ENCODE measurements at places on chromosomes 16 and 17. TPM values are rescaled to one million over a fixed set of nuclear protein-coding genes. Genes with fewer than 3 reads are reported as not detected.
A peak's percentile ranks its signal among the peaks of the same experiment; 100 is the strongest.

- no peaks in the 10 kb centered on the region for H3K4me1 ChIP-seq
- no peak overlapping the region for H3K27ac ChIP-seq
- no peak overlapping the region for H3K4me3 ChIP-seq
- no peaks in the 10 kb centered on the region for H3K36me3 ChIP-seq
- DNase-seq = no peak
- H3K27me3 ChIP-seq = no peaks in the 10 kb centered on the region
Measured at GRCh38 chr16:79293836-79294460, 306.6 kb downstream of the MAF start.

DNA sequence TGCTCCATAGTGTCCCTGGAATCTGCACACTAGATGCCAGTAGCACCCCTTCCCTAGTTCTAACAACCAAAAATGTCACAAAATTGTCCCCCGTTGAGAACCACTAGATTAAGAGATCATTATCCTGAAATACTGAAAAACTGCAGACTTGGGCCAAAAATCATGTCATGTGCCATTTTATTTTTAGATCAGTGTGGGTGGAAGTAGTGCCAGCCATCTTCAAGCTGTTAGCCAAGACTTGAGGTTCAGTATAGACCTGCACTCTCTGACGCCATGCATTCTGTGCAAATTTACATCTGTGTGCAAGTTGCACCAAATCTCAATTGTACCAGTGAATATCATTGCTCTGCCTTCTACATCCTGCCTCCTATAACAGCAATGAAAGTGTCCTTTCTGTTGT, 31.5 kb upstream of the NOL11 start:
- H3K4me1 ChIP-seq = no peaks in the 10 kb centered on the region
- no peak for DNase-seq
- H3K27ac ChIP-seq = no peak overlapping the region
- H3K36me3 ChIP-seq = no peaks in the 10 kb centered on the region
- H3K4me3 ChIP-seq = no peak overlapping the region

The TBC1D3C gene
- total RNA-seq = not detected

- no peak overlapping the region for H3K27ac ChIP-seq
- no peak for DNase-seq
- no peak overlapping the region for H3K4me3 ChIP-seq
- peaks cover 11% of the 10 kb centered on the region for H3K4me1 ChIP-seq
- no peaks in the 10 kb centered on the region for H3K36me3 ChIP-seq
Measured at GRCh38 chr17:50632637-50633036, 2.0 kb upstream of the ABCC3 start.

DNA sequence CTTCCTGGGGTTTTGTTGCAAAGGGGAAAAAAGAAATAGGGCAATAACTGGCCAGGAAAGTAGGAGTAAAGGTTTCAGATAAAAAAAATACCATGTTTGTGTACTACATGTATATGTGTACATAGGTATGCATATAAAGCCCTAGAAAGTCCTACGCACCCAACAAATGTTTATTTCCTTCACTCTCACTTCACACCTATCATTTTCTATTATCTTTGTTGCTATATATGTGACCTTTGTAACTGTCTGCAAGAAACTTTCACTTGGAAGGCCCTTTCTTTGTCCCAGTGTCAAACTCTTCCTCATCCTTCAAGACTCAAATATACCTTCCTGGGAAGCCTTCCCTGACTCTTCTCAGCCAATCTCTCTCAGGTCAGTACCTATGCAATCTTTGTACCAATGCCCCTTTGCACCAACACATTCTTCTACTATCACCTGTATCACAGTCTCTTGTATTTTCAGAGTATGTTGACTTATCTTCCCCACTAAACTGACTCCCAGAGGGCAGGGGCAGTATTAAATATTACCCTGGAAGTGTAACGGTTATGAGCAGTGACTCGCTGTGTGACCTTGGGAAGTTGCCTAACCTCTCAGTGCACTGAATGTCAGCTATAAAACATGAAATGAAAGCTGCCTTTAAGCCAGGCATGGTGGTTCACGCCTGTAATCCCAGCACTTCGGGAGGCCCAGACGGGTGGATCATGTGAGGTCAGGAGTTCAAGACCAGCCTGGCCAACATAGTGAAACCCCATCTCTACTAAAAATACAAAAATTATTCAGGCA, 6.5 kb downstream of the XPO6 start:
- H3K27ac ChIP-seq = no peak overlapping the region
- peaks cover 6% of the 10 kb centered on the region for H3K4me1 ChIP-seq
- H3K36me3 ChIP-seq = no peaks in the 10 kb centered on the region
- DNase-seq = no peak
- H3K27me3 ChIP-seq = no peaks in the 10 kb centered on the region

The MYH1 gene
- 1,190 TPM for total RNA-seq

- H3K27me3 ChIP-seq = no peaks in the 10 kb centered on the region
- no peaks in the 10 kb centered on the region for H3K36me3 ChIP-seq
- no peak for DNase-seq
- H3K4me3 ChIP-seq = no peak overlapping the region
Measured at GRCh38 chr16:25952983-25953382, 261.2 kb downstream of the HS3ST4 start.

The SOST gene
- not detected for total RNA-seq

- H3K27ac ChIP-seq = no peak overlapping the region
- DNase-seq = no peak
- H3K4me1 ChIP-seq = no peaks in the 10 kb centered on the region
- H3K36me3 ChIP-seq = no peaks in the 10 kb centered on the region
Measured at GRCh38 chr17:15278924-15279477, 13.9 kb upstream of the PMP22 start.

- no peaks in the 10 kb centered on the region for H3K4me1 ChIP-seq
- H3K27me3 ChIP-seq = peaks cover 13% of the 10 kb centered on the region
- no peak overlapping the region for H3K27ac ChIP-seq
- H3K4me3 ChIP-seq = no peak overlapping the region
- DNase-seq = no peak
- no peaks in the 10 kb centered on the region for H3K36me3 ChIP-seq
Measured at GRCh38 chr17:1979182-1979985, 45.8 kb downstream of the RTN4RL1 start.

The P2RX1 gene
- total RNA-seq = not detected

- no peaks in the 10 kb centered on the region for H3K36me3 ChIP-seq
- DNase-seq = no peak
- H3K4me3 ChIP-seq = no peak overlapping the region
- peaks cover 88% of the 10 kb centered on the region for H3K27me3 ChIP-seq
Measured at GRCh38 chr16:49280105-49280741, 1.4 kb downstream of the CBLN1 start.

The TBC1D3B gene
- 0.98 TPM for total RNA-seq

- peak overlapping the region; percentile 79 for H3K4me3 ChIP-seq
- no peaks in the 10 kb centered on the region for H3K36me3 ChIP-seq
- peaks cover 61% of the 10 kb centered on the region for H3K4me1 ChIP-seq
- DNase-seq = peak; percentile 81
Measured at GRCh38 chr17:74429604-74430384, 2.1 kb upstream of the GPRC5C start.

GRCh38 chr17:17305281-17305801, 2.2 kb downstream of the NT5M start:
- no peak overlapping the region for H3K4me3 ChIP-seq
- no peak overlapping the region for H3K27ac ChIP-seq
- H3K4me1 ChIP-seq = peaks cover 11% of the 10 kb centered on the region
- H3K36me3 ChIP-seq = no peaks in the 10 kb centered on the region
- no peak for DNase-seq

GRCh38 chr16:48272837-48273421, 25.6 kb upstream of the ABCC11 start:
- peaks cover 28% of the 10 kb centered on the region for H3K4me1 ChIP-seq
- no peak for DNase-seq
- H3K27me3 ChIP-seq = no peaks in the 10 kb centered on the region
- no peak overlapping the region for H3K4me3 ChIP-seq
- H3K27ac ChIP-seq = no peak overlapping the region
- H3K36me3 ChIP-seq = no peaks in the 10 kb centered on the region

The SLFN14 gene
- total RNA-seq = not detected

- H3K4me3 ChIP-seq = no peak overlapping the region
- DNase-seq = no peak
- H3K36me3 ChIP-seq = no peaks in the 10 kb centered on the region
- peaks cover 48% of the 10 kb centered on the region for H3K4me1 ChIP-seq
- H3K27me3 ChIP-seq = no peaks in the 10 kb centered on the region
Measured at GRCh38 chr17:59637611-59638310, 18.1 kb downstream of the CLTC start.

The EVI2A gene
- 0.49 TPM for total RNA-seq

The TMIGD1 gene
- not detected for total RNA-seq

DNA sequence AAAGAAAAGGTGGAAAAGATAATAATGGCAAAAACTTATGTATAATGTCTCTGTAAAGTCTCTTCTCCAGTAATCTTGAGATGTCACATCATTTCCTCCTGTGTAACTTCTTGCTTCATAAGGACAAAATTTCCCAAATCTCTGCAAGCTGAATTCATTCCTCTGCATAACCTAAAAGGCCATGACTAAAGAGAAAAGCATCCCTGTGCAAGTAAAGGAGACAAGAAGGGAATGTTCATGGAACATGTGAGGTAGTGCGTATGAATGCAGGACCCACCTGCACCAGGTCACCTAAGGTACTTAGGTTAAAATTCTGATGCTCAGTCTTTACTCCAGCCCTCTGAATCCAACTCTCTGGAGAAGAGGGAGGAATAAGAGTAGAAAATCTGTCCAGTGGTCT, 46.9 kb upstream of the NLK start:
- H3K27me3 ChIP-seq = no peaks in the 10 kb centered on the region
- no peaks in the 10 kb centered on the region for H3K36me3 ChIP-seq
- DNase-seq = no peak
- H3K4me3 ChIP-seq = no peak overlapping the region

- peaks cover 4% of the 10 kb centered on the region for H3K4me1 ChIP-seq
- no peak overlapping the region for H3K27ac ChIP-seq
- no peak for DNase-seq
- H3K36me3 ChIP-seq = no peaks in the 10 kb centered on the region
- no peaks in the 10 kb centered on the region for H3K27me3 ChIP-seq
- no peak overlapping the region for H3K4me3 ChIP-seq
Measured at GRCh38 chr17:80879723-80880647, 111.7 kb upstream of the CHMP6 start.

GRCh38 chr17:9307313-9307998, 268.2 kb downstream of the STX8 start:
- no peak for DNase-seq
- H3K4me3 ChIP-seq = no peak overlapping the region
- no peaks in the 10 kb centered on the region for H3K4me1 ChIP-seq
- no peaks in the 10 kb centered on the region for H3K36me3 ChIP-seq

The ETV4 gene
- 0.29 TPM for total RNA-seq

The HOXB1 gene
- total RNA-seq = not detected

DNA sequence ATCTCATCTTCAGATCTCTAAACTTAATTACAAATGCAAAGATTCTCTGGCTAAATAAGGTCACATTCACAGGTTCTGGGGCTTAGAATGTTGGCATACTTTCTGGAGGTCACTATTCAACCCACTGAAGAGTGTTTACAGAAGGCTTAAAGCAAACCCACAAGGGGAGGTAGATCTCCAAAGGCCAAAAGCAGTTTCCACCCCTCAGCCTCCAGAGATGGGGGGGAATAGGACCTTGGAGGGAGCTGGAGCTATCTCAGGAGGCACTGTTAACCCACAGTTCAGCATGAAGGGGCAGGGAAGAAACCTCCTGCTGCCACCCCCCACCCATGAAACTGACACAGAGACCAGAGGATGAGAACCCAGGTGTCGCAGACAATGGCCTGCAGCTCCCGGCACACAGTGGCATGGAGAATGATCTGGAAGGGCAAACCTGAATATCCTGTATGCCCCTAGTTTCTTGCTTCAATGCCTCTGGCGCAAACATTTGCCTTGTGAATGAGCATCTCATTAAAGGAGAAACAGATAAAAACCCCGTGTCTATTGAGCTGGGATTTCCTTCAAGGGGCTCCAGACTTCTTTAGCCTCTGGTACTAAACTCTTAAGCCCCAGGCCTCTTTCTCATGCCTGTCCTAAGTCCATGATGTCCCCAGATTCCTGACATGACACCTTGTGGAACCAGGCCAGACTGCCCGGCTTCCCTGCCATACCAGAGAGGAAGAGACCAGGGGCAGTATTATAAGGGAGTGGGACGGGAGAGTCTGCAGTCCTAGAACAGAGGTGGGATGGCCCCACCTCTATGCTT, 103.1 kb upstream of the CDH5 start:
- no peak for DNase-seq
- H3K36me3 ChIP-seq = no peaks in the 10 kb centered on the region
- H3K27me3 ChIP-seq = no peaks in the 10 kb centered on the region
- H3K4me3 ChIP-seq = no peak overlapping the region
- H3K27ac ChIP-seq = peak overlapping the region; percentile 13

The NOXO1 gene
- 0.33 TPM for total RNA-seq

DNA sequence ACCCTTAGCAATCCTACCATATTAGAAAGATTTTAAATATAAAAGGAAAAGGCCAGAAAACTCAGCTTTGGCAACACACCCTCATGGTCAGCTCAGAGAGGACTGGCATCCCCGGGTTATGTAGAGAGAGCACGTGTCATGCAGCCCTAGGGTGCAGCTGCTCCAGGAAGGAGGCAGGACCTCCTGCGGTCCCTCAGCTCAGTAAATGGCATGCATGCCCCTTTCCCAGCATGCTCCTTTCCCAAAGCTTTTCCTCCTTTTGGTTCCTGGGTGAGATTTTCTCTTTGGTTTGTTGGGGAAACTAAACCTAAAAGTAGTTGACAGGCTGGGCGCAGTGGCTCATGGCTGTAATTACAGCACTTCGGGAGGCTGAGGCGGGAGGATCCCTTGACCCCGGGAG, 3.9 kb downstream of the GAN start:
- H3K27me3 ChIP-seq = no peaks in the 10 kb centered on the region
- H3K4me3 ChIP-seq = no peak overlapping the region
- no peaks in the 10 kb centered on the region for H3K36me3 ChIP-seq
- H3K27ac ChIP-seq = no peak overlapping the region
- no peak for DNase-seq
- H3K4me1 ChIP-seq = peaks cover 33% of the 10 kb centered on the region

- peak overlapping the region; percentile 82 for H3K4me3 ChIP-seq
- peaks cover 54% of the 10 kb centered on the region for H3K4me1 ChIP-seq
- H3K27ac ChIP-seq = peak overlapping the region; percentile 98
Measured at GRCh38 chr16:3022208-3022683, 1.5 kb downstream of the HCFC1R1 start.
